ENCODE measurements at places on chromosomes 5 and 9. TPM values are rescaled to one million over a fixed set of nuclear protein-coding genes. Genes with fewer than 3 reads are reported as not detected.

The SLC2A6 gene
- 2.5 TPM for polyA plus RNA-seq

DNA sequence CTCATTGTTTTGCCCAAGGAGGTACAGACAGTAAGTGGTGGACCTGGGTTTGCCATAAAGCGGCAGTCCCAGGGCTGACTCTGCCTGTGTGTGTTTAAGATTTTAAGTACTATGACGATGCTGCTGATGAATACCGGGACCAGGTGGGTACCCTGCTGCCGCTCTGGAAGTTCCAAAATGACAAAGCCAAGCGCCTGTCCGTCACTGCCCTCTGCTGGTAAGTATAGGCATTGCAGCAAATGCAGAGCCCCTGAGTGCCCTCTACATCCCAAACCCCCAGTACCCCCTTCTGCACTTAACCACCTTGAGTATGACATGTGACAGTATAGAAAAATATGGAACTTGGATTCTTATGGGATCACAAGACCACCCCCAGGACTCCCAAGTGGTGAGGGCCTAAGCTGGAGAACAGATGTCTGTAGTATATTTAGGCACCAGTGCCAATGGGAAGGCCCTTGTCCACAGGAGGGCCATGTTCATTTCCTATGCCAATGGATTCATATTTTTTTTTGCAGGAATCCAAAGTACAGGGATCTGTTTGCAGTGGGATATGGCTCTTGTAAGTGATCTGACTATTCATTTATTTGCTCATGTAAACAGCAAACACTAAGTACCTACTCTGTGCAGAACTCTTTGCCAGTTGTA is 22.0 kb downstream of the ENHO start:
- DNase-seq, result no peak

The OR1Q1 gene
- polyA plus RNA-seq, result not detected

DNA sequence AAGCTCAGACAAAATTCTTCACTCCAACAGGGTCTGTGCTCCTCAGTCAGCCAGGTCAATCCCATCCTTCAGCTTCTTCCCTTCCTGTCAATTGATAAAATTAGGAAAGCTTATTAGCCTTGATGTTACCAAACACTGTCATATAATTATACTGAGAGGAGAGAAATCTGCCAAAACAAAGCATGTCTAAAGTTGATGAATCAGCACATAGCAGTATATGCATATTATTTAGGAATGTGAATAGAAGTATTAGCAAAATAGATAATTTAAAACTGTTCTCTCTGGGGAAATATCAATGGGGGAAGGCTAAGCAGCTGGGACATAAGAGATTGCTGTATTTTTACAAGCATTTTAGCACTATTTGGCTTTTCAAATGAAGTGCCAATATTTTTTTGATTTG is 107.1 kb downstream of the SAXO1 start:
- no peak for DNase-seq

DNA sequence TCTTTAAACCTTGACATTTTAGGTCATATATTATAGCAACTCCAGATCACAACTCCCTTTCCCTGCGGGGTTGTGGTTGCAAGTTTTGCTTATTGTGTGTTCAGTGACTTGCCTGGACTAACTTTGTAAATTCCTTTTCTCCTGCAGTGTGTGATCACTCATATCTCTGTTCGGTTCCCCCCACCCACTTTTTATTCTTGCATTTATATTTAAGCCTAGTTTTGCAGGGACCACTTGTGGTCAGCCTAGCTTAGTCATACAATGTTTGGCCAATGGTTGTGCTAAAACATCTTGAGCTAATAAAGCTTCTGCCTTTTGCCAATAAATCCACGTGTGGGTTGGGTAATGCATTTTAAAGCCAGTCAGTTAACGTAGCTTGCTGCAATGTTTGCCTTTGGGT is 146.5 kb upstream of the IRX4 start:
- DNase-seq, result no peak

The ITGA1 gene
- polyA plus RNA-seq, result 13.3 TPM

The PLAC8L1 gene
- not detected for polyA plus RNA-seq

GRCh38 chr9:109487247-109487646 is 10.9 kb downstream of the PTPN3 start:
- no peak for DNase-seq

GRCh38 chr5:20469390-20469789 is 481.4 kb upstream of the CDH18 start:
- DNase-seq, result no peak

- DNase-seq, result peak; percentile 49
These were observed 62.9 kb downstream of the GADD45G start for GRCh38 chr9:89667726-89668125.

- no peak for DNase-seq
These were observed 60.5 kb downstream of the PTCD2 start for GRCh38 chr5:72380492-72381274.

DNA sequence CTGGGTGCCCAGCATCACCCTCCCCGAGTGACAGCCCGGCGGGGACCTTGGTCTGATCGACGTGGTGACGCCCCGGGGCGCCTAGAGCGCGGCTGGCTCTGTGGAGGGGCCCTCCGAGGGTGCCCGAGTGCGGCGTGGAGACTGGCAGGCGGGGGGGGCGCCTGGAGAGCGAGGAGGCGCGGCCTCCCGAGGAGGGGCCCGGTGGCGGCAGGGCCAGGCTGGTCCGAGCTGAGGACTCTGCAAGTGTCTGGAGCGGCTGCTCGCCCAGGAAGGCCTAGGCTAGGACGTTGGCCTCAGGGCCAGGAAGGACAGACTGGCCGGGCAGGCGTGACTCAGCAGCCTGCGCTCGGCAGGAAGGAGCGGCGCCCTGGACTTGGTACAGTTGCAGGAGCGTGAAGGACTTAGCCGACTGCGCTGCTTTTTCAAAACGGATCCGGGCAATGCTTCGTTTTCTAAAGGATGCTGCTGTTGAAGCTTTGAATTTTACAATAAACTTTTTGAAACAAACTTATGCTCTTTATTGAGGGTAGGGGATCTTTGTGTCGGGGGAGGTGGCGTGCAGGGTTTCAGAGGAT is 1.3 kb downstream of the GADD45G start:
- peak; percentile 76 for DNase-seq

DNA sequence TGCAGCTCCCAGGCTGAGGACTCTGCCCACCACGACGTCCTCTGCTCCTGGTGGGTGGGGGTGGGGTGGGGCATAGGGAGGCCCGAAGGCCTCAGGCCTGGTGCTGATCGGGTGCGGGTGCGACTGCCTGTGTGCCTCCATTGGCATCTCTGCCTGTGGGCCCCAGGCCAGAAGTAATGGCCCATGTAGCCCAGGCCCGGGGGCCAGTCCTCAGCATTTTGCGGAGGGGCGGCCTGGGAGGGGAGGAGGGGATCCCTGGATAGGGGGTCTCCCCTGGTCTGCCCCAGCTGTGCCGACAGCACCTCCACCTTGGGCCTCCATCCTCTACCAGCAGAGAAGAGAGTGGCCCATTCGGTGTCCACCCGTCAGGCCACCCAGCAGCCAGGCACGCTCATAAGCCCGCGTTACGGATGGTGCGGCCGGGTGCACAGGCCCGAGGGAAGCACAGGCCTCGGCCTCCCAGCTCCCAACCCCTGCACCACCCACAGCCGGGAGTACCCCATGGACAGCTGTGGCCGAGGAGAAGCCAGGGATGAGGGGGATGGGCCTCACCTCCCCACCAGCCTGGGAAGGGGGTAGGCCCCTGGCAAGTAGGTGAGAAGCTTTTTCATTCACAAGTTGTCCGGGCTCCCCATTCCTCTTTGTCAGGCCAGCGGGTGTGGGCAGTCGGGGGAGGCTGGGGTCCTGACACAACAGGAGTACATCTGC is 1.8 kb upstream of the NOTCH1 start:
- no peak for DNase-seq

The SLC6A19 gene
- polyA plus RNA-seq, result 69.3 TPM

- no peak for DNase-seq
These were observed 211.9 kb downstream of the MAN2A1 start for GRCh38 chr5:109901628-109901981.

DNA sequence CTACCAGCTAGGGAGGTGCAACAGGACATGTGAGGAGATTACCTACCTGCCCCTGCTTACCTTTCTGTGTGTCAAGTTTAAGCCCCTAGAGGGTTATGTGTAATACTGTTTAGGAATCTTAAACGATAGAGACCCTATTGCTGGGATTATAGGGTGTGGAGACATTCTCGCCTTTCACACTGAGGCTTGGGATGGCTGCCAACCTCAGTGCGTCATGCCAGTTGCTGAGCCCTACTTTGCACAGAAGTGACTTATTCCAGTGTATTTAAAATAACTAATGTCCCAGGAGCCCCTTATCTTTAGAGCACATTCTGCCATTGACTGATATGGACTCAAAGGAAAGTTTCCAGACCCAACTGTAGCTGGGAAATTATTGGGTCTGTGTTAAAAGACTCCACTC is 76.6 kb upstream of the XPA start:
- no peak for DNase-seq

- DNase-seq, result no peak
These were observed 310.4 kb upstream of the TRPC7 start for GRCh38 chr5:136675769-136676168.

The MYMK gene
- not detected for polyA plus RNA-seq

DNA sequence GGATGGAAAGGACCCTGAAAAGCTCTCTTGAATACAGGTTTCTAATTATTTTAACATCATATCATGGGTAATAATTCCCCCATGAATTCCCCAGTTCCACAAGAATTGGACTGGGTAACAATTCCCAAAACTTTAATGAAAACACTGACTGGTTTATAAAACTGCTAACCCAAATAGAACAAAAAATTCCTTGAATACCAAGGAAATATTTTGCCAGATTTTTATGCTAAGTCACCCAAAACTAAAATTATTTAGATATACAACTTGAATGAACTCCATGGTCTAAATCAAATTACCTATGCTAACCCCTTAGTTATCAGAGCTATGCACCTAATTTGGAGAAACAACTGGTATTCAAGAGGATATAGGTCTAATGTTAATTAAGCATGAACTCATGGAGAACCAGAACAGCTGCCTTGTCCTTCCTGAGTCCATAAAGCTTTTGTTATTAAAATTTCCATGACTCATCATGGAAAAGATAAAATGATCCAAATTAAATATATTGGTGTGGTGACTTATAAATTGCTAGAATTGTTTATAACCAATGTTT is 164.9 kb upstream of the TUT7 start:
- no peak for DNase-seq

DNA sequence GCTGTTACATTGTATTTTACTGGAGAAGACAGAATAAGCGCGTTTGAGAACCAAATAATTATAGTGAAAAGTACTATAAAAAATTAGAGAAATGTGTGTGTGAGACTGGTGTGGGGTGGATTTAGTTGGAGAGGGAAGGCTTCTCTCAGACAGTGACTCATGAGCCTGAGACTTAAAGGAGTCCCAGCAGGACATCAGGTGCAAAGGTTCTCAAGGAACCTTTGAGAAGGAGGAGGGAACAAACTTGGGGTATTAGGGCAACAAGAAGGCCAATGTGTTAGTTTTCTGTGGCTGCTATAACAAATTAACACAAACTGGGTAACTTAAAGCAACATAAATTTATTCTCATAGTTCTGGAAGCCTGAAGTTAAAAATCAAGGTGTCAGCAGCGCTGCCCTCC is 4.9 kb downstream of the DDX4 start:
- DNase-seq, result no peak

- DNase-seq, result no peak
These were observed 92.4 kb upstream of the IFNK start for GRCh38 chr9:27431543-27432147.

The SLC36A3 gene
- not detected for polyA plus RNA-seq

GRCh38 chr9:98374385-98375051 is 119.1 kb upstream of the TBC1D2 start:
- no peak for DNase-seq

DNA sequence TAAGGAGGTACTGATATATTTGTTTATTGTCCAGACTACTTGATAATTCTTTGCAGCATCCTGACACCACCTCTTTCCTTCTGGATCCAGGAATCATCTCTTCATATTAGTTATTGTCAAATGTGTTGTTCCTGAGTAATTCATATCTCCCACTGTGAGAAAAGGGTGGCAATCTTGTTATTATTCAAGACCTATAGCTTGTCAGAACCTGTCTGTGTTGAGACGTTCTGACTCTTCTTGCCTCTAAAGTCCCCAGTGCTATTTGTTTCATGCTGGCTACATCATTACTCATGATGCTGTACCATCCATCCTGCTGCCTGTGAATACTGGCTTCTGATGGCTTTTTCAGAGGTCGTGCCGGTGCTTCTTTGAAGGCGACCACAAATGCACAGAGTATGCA is 68.7 kb upstream of the TAF11L2 start:
- no peak for DNase-seq

The PRRT1B gene
- polyA plus RNA-seq, result not detected

DNA sequence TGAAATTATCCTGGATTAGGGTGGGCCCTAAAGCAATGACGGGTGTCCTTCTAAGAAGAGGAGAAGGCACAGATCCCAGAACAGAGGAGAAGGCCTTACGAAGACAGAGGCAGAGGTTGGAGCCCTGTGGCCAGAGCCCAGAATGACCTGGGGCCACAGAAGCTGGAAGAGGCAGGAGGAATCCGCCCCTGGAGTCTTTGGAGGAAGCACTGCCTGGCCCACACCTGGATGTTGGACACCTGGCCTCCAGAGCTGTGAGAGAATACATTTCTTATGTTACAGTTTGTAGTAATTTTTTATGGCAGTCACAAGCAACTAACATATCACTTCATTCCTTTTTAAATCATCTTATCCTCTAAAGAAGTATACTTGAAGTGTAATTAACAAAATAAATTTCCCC is 8.5 kb downstream of the MRPL36 start:
- no peak for DNase-seq

The IL5 gene
- polyA plus RNA-seq, result not detected

The OMD gene
- 0.52 TPM for polyA plus RNA-seq

The SH3GL2 gene
- 20.0 TPM for polyA plus RNA-seq

DNA sequence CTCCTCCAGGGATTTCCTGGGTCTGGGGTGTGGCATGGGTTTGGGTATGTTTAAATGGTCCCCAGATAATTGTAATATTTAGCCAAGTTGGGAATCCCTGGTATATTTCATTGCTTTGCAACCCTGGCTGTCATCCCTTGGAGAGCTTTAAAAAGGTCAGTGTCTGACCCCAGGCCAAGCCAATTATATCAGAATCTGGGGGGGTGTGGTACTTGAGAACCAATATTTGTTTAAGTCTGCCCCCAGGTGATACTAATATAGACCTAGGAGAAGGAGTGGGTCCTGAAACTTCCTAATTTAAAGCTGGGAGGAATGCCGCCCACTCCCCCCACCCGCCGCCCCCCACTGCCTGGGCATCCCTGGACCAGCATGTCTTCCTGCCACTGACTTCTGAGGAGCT is 38.2 kb upstream of the SLC2A8 start:
- no peak for DNase-seq

The OGN gene
- polyA plus RNA-seq, result 2.0 TPM

The HTR4 gene
- polyA plus RNA-seq, result not detected

The DMRT3 gene
- not detected for polyA plus RNA-seq

- peak; percentile 10 for DNase-seq
These were observed 4.8 kb downstream of the GM2A start for GRCh38 chr5:151257731-151258181.

The LIFR gene
- 8.5 TPM for polyA plus RNA-seq

The ACTBL2 gene
- not detected for polyA plus RNA-seq

DNA sequence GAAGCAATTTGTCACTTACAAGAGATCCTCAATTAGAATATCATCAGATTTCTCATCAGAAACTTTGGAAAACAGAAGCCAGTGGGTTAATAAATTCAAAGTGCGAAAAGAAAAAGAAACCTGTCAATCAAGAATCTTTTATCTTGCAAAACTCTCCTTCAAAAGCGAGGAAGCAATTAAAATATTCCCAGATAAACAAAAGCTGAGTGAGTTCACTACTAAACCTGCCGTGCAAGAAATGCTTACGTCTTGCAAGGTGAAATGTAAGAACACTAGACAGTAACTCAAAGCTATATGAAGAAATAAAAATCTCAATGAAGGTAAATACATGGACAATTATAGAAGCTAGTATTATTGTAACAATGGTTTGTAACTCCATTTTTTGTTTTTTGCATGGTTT is 62.8 kb upstream of the IL33 start:
- DNase-seq, result no peak

All from kidney (tissue), 22 donors.